ENCODE measurements at places on chromosomes 3 and 15.

DNA sequence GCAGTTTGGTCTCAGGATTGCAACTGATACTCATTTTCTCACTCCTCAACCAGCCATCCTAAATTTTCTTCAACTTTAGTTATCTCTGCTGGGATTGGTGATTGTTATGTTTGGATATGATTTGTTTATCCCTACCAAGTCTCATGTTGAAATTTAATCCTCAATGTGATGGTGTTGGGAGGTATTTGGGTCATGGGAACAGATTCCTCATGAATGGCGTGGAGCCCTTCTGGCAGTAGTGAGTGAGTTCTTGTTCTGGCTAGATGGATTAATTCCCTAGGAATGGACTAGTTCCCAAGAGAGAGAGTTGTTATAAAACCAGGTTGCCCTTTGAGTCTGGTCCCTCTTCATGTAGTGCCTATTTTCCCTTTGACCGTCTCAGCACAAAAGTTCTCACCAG, 399.9 kb downstream of the SQOR start:
- no peak for DNase-seq

DNA sequence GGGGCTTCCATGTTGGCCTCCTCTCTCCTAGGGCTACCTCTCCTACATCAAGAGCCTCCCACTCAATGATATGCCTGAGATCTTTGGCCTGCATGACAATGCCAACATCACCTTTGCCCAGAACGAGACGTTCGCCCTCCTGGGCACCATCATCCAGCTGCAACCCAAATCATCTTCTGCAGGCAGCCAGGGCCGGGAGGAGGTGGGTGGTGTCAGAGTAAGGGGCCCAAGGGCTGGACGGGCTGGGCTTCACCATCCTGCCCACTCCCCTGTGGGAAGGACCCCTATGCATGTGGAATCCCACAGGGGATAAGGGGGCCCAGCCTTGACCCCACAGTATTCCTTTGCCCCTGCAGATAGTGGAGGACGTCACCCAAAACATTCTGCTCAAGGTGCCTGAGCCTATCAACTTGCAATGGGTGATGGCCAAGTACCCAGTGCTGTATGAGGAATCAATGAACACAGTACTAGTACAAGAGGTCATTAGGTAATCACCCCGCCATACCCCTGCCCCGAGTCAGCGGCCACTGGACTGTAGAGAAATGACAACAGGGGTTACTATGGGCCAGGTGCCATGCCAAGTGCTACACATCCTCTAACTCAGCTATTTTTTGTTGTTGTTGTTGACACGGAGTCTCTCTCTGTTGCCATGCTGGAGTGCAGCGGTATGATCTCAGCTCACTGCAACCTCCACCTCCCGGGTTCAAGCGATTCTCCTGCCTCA, 47.1 kb downstream of the SEMA3G start:
- DNase-seq: no peak

GRCh38 chr3:47117807-47118364, 46.0 kb downstream of the SETD2 start:
- no peak for DNase-seq

GRCh38 chr3:172249039-172249438, 199.2 kb downstream of the GHSR start:
- DNase-seq: no peak

GRCh38 chr15:34461730-34462129, 24.1 kb upstream of the GOLGA8A start:
- DNase-seq: no peak

- no peak for DNase-seq
Observed at GRCh38 chr3:94095111-94095510, 32.2 kb downstream of the NSUN3 start.

DNA sequence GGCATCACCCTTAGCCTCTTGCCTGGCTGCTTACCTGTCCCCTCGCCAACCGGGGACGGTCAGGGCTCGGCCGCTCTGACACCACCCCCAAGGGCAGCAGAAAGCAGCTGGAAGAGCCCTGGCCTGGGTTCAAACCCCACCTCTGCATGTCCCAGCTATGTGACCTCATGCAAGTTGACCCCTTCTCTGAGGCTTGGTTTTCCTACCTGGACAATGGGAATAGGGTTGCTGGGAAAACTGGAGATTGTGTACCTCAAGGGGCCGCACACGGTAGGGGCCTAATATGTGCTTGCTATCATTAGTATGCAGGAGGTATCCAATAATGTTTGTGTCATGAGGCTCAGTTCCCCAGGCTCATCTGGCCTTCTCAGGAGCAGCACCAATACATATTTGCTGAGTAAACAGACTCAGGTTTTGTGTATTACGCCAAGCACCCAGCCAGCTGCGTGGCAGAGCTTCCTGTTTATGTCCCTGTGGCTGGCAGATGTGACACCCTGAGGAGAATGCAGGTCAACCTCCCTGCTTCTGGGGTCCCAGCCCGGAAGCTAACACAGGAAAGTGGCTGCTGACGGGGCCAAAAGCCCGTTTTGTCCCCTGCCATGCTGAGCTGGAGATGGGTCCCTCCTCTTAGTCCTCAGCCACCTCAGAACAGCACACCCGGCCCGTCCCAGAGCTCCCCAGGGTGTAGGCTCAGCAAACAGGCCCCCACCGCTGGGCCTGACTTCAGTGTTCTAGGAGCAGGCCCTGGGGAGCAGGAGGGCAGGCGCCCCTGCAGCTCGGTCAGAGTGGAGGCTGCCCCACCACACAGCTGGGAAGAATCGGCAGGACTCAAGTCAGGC, 29.7 kb downstream of the PLXND1 start:
- no peak for DNase-seq

GRCh38 chr3:67362686-67363085, 291.7 kb downstream of the SUCLG2 start:
- no peak for DNase-seq

DNA sequence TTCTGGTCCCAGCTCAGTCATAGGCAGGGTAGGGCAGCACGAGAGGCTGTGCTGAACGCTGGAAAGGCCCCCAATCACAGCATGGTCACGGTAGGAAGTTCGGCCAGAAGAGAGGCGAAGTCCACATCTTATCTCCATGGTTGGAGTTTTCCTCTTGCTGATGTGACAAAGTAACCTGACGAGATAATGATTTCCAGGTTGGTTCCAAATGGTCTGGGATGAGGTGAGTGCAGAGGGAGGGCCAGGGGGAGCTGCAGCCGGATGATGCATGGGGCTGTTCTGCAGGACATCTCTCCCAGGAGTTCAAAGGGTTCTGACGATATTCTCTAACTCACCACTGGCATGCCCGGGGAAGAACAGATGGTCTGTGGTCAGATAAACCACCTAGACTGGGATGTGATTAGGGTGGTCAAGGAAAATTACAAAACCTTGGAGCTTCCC, 83.2 kb upstream of the WNT5A start:
- no peak for DNase-seq

Data from BE2C (cell line).